ENCODE measurements at places on chromosomes 1 and 21.
A peak's percentile ranks its signal among the peaks of the same experiment; 100 is the strongest.

DNA sequence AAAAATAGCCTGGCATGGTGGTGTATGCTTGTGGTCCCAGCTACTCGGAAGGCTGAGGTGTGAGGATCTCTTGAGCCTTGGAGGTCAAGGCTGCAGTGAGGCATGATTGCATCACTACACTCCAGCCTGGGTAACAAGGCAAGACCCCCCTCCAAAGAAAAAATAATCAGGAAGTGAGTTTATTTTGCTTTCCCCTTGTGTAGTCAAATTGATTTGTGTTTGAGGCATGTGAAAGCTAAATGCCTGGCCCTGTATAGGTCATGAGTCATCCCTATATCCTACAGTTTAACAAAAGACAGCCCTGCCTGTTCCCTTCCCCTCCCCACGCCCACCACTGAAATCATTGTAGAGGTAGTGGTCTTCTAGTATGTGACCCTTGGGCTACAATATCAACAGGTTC, 241.4 kb upstream of the JUN start:
- no peak for DNase-seq

DNA sequence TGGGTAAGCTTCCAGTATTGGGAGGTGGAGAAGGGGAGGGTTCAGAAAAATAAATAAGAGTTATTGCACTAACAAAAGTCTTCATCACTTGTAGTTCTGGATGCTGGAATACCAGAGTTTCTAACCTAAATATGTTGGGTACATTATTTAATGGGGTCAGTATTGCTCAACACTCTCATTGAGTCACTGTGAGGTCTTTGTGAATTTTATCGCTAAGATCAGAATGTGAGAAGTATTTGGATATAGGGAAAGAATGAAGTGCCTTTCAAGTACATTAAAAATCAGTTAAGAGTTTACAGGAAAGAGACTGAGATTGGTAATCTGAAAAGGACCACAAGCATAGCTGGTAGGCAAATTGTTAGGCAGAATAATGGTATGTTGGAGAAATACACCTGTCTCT, 8.8 kb downstream of the SNRPE start:
- DNase-seq = no peak

DNA sequence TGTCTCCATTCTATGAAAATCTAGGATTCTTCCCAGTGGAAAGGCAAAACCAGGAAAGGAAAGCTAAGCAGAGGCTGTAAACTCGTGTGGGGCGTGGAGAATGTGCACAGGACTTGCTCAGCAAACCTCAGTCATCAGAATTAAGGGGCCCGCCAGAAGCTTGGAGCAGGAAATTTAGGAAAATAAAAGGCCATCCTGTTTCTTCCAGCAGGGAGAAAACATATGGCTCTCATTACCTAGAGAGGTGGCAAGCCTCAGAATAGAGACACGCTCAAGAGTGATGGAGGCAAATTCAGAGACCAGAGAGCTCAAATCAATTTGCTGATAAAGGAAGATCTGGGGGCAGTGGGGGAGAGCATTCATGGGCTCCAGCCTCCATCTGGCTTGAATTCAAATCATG, 151.9 kb upstream of the KLHDC7A start:
- DNase-seq = no peak

DNA sequence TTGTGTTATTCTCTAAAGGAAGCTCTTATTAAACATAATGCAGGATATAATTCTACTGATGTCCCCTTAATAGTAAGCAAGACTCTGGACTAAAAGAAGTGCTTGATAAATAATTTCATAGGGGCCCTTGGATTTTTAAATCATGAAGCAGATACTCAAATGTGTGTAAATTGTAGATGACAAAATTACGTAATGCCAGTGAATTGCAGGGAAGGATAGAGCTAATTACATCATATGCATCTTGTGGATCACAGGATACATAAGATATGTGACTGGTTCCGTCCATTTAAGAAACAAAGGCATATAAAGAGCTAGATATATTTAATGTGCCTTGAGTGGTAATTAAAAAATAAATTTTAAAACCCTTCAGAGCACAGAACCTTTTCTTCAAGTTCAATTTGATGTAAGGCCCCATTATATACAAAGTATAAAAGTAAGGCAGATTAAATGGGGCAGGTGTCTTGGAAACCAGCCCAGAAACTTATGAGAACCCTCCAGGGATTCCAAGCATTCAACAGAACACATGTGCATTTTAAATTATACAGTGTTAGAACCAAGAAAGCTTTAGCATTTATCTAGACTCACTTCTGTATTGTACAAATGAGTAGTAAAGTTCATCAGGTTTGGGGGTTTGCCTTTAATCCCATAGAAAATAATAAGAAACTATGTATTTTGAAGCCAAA, 190.4 kb downstream of the NCAM2 start:
- DNase-seq = no peak

DNA sequence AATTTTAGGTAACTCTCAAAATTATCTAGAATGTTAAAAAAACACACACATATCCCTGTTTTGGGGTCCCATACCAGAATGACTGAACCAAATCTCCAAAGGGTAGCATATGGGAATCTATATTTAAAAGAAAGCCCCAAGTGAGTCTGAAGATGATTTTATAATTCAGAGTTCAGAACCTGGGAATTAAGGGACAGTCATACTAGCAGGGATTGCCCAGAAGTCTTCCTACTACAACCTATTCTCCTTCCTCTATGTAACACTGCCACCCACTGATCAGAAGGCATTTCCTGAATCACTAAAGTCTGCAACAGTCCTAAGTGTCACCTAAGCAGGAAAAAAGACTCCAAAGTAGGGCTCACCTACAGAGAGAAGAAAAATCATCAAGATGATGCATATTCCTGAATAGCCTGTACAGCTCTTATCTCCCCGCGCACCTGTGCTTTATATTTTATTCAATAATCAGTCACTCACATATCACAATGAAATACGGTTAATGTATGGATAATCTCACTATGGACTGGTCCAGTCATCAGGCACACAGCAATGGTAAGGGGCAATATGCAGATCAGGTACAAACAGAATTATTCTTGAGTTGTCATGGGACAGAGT, 4.9 kb downstream of the RGS1 start:
- no peak for DNase-seq

DNA sequence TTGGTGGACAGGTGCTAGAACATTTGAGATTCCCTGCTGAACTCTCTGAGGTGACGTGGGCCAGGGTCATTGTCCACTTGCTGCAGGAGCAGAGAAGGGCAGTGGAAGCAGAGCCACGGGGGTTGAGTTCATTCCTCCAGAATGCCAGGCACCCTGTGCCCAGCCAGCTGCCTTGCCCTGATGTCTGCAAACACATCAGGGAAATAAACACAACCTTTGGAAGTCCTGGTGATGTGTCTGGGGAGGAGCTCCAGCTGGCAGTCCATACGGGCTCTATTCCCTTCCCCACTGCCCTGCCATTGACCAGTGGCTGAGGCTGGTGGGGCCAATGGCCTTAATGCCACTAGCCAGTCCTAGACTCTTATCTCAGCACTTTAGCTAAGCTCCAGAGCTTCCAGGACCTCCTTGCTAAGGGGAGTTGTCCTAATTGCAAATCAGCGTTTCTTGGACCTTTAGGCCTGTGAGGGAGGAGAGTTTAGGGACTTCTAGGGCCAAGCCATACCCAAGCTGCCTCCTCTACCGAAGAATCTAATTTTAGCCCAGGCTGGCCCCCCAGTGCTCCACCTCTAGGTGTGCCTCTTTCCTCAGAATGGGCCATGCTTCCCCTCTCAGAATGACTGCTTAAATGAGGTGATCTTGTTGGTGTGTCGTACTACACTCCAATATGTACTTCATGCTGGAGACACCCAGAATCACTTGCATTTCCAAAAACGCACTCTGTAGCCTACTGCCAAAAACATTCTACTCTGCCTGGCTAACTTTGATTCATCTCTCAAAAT, 25.9 kb upstream of the MFSD2A start:
- no peak for DNase-seq

DNA sequence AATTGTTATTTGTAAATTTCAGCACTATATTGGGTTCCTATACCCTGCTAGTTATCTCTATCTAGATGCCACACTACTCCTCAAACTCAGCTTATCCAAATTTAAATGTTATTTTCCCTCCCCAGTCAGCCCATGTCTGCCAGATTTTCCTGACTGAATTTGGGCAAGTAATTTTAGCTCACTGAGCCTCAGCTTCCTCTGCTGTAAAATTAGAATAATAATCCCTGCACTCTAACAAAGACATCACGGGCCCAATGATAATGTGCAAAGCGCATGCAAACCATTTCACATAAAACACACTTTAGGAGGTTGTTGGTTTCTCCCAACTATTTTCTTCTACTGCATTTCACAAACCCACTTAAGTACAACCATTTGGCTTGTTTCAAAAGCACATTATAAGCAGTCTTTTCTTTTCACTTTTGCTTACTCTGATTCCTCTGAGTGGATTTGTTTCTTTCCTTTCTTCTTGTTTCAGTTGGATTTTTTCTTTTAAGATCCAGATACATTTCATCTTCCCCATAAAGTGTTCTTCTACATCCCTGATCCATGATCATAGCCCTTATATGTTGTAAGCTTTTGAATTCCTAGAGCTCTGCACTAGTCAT, 152.8 kb upstream of the DPT start:
- DNase-seq = no peak

GRCh38 chr1:83819436-83819835, 179.5 kb downstream of the TTLL7 start:
- no peak for DNase-seq

- DNase-seq = no peak
Measured at GRCh38 chr1:40772146-40772955, 11.2 kb upstream of the KCNQ4 start.

- no peak for DNase-seq
Measured at GRCh38 chr1:54967372-54967771, 13.1 kb upstream of the TMEM61 start.

DNA sequence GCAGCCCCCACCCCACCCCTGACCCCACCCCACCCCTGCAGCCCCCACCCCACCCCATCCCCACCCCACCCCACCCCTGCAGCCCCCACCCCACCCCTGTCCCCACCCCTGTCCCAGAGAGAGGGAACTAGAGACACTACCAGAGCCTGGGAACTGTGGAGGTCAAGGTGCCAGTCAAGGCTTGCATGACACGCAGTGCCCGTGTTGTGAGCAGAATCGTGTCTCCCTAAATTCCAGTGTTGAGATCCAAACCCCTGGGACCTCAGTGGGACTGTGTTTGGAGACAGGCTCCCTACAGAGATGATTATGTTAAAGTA, 18.4 kb upstream of the SUMO3 start:
- DNase-seq = no peak

GRCh38 chr1:169860187-169860586, 33.5 kb downstream of the SCYL3 start:
- DNase-seq = no peak

GRCh38 chr1:70537788-70538187, 126.7 kb downstream of the CTH start:
- no peak for DNase-seq

DNA sequence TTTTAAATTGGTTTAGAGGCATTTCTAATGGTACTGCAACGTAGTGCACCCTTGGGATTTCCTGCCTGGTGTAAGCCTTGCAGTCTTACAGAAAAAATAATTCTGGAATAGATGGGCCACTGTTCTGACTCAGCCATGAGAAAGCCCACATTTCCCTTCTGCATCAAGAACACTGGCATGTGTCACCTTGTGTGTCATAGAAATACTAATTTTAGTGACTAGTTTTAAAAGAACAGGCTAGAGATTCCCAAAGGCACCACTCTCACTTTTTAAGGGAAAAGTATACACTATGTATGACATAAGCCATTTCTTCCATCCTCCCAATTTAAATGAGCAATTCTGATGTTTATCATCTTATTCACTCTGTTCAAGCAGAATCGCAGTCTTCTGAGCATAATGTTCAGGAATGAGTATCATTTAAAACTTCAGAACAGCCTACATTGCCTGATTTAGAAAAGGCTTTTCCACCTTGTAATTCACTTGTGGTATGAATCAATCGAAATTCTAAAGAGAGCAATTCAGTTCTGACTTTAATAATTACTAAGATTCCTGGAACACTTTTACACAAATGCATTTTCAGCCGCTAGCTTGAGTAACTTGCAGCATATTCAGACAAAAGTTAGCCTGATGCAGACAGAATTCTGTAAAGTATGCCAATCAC, 18.8 kb downstream of the RGS13 start:
- no peak for DNase-seq

DNA sequence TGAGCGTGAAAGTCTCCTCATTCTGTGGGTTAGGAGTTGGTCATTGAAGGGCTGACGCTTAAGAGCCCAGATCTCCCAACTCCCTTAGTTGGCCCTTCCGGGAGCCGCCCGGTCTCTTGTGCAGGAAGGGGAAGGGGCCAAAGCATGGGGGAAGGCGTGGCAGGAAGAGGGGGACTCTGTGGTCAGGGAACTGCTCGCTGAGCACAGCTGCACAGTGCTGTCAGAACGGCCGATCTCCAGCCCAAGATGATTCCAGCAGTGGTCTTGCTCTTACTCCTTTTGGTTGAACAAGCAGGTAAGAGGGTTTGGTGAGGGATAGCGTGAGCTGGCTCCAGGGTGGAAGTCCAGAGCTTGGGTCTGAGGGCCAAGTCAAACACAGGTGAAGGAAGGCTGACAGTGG, at the start of gene FCER1G:
FCER1G (plus strand) TSS at position 220 of the 400 bp plus-strand sequence; CDS start at position 247, 27 bp downstream.
- no peak for DNase-seq

DNA sequence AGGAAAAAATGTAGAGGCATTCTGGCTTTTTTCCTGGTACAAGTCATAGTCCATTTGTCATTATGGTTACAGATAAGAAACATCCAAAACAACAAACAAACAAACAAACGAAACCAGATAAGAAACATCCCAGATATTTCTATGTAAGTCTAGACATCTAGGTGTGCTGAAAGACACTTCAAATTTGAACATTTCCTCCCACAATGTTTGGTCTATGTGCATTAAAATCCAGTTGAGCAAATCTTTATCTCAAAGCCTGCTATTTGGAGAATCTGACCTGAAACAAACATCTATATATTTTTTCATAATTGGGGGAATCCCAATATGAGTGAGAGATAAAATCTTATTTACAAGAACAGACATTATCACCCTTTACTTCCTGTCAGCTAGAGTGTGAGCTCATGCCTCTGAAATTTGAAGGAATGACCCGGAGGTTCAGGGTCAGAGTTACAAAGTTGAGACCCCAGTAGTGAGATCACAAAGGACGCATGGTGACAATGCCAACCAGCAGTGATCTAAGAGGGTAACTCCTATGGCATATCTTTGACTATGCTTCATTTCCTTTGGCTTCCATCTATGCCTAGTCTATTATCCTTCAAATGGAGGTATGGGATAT, 182.9 kb upstream of the ATP1B1 start:
- DNase-seq = no peak

GRCh38 chr21:32476661-32477423, 64.3 kb downstream of the EVA1C start:
- DNase-seq = no peak

DNA sequence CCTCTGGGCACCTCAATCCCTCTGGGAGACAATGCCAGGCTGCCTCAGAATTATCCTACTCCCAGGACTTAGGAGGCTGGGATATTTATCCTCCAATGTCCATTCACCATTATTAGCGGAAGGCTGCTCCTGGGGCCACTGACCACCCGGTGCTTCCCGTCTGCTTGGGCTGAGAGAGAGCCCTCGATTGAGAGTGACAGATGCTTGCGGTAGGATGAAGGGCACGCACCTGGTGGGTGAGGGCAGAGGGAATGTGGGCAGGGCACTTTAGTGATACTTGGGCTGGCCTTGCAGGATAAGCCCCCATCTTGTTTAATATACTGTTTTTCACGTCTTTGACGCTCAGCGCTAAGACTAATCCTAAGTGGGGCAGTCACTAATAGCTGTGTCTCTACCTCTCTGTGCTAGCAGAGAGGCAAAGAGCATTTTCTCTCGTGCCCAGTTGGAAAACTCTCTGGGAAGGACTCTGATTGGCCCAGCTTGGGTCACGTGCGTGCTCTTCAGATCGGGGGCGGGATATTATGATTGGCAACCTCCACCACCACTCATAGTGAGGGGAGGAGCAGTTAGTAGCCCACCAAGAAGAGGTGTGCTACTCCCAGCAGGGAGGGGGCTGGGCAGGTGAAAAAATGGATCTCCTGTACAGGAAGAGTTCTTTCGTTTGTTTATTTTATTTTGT, 10.6 kb upstream of the PARS2 start:
- DNase-seq = peak; percentile 50

Data from retina (tissue), 1 donor.